Urinary bladder (tissue), 4 donors: ENCODE measurements at places on chromosomes 7 and 10.

- no peak for DNase-seq
These were observed 43.2 kb downstream of the BEND7 start for GRCh38 chr10:13485623-13486022.

DNA sequence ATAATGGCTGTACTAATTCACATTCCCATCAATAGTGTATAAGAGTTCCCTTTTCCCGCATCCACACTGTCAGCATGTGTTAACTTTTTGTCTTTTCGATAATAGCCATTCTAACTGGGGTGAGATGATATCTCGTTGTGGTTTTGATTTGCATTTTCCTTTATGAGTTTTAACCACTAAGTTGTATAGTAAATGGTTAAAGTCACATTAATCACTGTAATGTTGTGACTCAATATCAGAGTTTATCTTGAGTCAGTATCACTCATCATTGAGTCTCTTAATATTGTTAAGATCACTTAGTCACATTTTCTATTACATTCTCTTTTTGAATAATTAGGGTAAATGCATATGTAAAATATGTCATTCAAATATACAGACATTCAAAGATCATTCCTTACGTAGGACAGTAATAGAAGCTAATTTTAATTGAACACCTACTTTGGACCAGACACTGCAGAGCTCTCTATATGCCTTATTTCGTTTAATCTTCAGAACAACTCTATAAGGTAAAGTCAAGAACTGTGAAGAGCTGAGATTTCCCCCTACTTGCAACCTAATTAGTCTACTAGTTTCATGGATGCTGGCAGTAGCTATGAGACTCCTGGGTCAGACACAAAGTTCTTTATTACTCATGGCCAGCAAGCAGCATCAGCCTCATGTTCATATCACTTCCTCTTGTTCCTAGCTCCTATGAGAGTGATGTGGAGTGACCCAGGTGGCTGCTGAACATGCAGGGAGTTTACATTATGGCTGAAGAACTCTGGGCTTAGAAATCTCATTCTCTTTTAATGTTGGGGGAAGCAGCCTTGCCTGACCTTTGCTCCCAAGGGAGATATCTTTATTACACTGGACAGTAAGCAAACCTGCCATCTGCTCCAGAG, 30.5 kb downstream of the CREB5 start:
- DNase-seq, result no peak

- DNase-seq, result no peak
These were observed 28.2 kb upstream of the ZPBP start for GRCh38 chr7:50121286-50121685.

GRCh38 chr10:83164156-83164555, 975.2 kb upstream of the GHITM start:
- DNase-seq, result no peak

GRCh38 chr7:151404216-151405011, 5.4 kb downstream of the WDR86 start:
- no peak for DNase-seq
